ENCODE measurements at places on chromosomes 1 and 21.

DNA sequence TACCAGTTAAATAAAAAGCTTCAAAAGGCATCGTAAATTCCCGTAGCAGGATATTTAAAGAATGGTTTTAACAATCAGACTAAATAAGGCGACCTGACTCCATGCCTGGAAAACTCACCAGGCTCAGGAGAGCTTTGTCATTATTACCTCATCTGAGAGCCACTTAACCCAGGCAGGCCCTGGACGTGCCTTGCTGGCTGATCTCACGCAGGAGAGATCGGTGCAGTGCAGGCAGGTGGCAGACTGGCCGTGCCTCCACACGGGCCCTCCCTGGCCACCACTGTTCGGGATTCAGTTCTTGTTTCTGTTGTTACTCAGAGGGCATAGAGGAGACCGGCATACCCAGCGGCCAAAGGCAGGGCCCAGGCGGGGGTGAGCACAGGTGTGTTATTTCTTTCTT, 6.4 kb downstream of the MT1HL1 start:
- DNase-seq = no peak

DNA sequence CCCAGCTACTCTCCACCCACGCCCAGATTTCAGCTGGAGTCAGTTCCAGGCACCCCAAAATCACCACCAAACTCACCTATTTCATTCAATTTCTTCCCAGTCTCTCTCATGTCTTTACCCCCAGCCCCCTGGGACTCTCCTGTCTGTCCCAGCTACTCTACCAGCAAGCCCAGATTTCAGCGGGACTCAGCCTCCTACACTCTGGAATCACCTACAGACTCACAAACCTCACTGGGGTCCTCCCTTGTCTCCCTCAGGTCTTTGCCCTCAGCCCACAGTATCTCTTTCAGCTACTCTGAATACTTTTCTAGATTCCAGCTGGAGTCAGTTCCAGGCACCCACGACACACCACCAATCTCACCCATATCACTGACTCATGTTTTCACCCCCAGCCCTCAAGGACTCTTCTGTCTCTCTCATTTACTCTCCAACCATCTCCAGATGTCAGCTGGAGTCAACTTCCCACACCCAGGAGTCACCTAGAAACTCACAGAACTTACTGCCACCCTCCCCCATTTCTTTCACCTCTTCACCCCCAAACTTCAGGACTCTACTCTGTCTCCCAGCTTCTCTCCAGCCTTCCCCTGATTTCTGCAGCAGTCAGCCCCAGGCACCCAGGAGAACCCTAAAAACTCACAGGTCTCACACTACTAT, 1529.3 kb upstream of the TPTE start:
- DNase-seq = no peak

- DNase-seq = no peak
Measured at GRCh38 chr1:180842491-180843275, 70.0 kb upstream of the KIAA1614 start.

GRCh38 chr1:116990612-116991151, 10.9 kb upstream of the CD101 start:
- DNase-seq = no peak

- no peak for DNase-seq
Measured at GRCh38 chr1:91450260-91450659, 45.6 kb upstream of the HFM1 start.

- DNase-seq = no peak
Measured at GRCh38 chr1:109959974-109960744, 24.4 kb upstream of the AHCYL1 start.

GRCh38 chr21:41975391-41976272, 21.8 kb upstream of the C2CD2 start:
- no peak for DNase-seq

GRCh38 chr1:189007824-189008223, 1469.8 kb downstream of the BRINP3 start:
- no peak for DNase-seq

DNA sequence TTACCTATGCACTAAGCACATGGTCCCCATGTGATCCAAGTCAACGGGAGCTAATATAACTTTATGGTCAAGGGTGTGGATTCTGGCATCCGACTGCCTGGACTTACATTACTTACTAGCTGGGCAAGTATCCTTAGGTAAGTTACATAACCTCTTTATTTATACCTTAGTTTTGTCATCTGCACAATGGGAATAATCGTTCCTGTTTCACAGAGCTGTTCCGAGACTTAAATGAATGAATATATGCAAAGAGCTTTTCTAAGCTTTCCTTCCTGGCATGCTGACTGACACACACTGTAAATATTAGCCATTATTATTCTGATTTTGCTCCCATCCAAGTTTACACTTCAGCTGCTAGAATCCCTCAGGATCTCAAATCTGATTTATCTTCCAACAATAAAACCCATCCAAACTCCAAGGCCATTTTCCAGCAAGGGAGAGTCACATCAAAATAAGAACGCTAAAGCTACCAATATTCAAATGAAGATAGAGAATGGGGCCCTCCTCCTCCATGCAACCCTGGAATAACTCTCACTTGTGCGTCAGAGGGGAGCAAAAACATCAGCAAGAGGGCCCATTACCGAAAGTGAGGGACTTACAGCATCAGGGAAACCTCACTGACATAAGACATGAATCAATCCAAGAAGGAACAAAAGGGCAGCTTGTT, 115.6 kb upstream of the KAZN start:
- no peak for DNase-seq

DNA sequence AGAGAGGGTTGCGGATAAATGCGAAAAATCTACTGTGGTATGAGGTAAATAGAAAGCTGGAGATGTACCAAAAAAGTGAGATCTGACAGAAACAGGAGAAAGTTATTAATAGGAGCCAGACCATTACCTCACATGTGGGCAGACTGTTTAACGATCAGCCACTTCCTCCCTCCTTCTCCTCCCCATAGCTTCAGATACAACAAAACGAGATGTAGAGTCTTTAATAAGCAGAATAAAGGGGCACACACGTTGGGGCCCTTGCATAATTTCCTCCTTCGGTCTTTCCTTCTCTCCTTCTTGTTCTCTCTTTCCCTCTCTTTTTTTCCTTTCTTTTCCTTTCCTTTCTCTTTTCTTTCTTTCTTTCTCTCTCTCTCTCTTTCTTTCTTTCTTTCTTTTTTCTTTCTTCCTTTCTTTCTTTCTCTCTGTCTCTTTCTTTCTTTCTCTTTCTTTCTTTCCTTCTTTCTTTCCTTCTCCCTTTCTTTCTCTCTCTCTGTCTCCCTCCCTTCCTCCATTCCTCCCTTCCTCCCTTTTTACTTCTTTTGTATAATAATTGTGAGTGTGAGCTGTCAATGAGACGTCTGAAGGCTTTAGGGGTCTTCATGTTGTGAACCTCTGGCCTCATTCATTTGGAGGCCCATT, 242.1 kb downstream of the GRIK1 start:
- DNase-seq = no peak
